ENCODE measurements at places on chromosomes 3 and 15.

GRCh38 chr15:74433592-74434262 is at the start of gene SEMA7A:
SEMA7A (minus strand) TSS chr15:74433958; CDS start chr15:74433918, 40 bp downstream.
- peak; percentile 65 for DNase-seq

DNA sequence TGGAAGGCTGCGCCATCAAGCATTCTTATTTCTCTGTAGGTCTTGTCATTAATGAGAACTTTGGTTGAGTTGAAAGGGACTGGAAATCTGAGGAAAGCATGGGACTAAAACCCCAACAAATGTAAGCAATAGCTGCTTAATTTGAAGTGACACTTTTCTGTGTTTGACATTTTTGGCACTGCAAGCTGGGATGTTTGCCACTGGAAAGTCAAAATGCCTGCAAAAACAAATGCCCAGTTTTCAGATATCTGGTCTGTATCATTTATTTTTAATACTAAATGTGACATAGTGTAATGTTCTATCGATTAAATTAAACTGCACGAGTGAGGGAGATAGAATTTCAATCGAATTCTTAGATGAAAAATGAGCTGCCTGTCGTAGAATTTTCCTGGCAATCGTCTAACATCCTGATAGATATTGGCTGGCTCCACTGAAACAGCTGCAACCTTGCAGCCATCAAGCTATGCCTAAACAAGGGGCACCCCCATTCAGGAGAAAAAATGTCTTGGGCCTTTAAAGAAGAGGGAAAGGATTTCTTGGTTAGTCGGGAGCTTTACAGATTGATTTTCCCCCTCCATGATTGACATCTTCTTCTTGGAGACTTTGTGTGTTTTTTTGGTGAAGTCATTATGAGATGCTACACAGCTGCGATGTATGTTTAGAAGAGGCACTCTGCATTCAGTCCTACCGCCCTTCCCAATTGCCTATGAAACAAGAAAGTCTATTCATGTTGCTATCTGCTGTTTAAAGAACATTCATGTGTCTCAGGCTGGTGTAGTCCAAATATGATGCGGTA is 316.7 kb upstream of the TBL1XR1 start:
- no peak for DNase-seq

- DNase-seq: no peak
Observed at GRCh38 chr15:78930577-78931388, 14.1 kb downstream of the CTSH start.

DNA sequence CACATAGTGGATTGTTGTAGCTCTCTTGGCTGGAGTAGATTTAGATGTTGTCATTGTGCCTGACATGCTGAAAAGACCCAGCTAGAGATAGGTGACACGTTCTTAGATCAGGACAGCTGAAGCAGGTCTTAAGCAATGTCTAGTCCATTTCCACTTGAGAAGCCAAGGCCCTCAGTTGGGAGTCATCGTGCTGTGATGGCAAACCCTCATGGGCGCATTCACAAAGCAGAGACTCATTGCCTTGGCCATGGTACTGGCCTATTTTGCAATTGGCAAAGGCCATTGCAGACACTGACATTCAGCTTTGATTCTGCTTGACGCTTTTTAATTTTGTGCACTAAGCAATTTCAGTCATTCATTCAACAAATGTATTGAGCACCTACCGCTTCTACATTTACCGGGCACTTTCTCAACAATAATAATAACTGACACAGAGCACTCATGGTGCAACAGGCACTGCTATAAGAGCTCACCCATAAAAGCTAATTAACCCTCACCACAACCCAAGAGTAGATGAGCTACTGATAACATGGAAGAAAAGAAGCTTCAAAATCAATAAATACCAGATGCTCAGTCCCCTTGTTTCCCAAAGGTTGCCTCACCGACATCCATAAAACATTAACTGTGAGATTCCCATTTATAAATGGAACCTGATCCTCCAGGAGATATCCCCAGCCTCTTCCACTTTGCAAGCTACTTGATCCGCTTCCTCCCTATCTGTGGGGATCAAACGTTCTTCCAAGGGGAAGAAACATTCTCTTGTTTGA is 200.1 kb downstream of the TLE3 start:
- no peak for DNase-seq

GRCh38 chr3:155870945-155871745 is 695 bp downstream of the GMPS start:
- DNase-seq: peak; percentile 25

GRCh38 chr3:130621824-130622223 is 104.8 kb downstream of the COL6A6 start:
- DNase-seq: no peak

GRCh38 chr3:171615281-171615680 is 155.1 kb upstream of the TNIK start:
- DNase-seq: no peak

GRCh38 chr15:97077975-97078374 is 747.5 kb downstream of the NR2F2 start:
- no peak for DNase-seq

DNA sequence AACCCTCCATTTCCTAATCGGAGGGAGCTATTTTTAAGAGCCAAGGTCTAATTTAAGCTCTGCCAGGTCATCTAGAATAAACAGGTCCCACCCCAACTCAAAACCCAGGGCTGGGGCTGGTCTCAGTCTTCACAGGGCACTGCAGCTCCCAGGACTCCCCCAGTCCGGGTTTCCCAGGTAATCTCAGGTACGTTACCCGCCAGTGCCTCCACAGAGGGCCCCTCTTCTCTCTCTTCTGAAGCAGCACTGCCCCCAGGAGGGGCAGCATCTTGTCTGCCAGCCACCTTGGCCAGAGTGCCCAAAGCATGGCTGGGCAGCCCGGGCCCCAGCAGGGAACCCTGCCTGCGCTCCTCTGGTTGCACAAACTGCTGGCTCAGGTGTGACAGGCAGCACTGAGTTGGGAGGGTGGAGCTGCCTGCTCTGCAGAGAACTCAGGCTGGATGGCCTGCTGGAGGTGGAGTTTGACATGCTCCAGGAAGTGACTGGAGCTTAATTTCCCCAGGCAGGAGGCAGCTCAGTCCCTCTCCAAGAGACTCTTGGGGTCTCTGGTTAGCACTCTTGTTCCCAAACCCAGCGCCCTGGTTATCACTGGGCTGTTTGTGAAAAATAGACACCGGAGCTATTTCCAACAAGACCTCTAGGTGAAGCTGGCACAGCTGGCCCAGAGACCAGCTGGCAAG is at the start of gene PLA2G4F:
Gene PLA2G4F, minus strand, starts transcription at position 394 of the 680 bp plus-strand sequence. Its CDS starts 87 bp downstream, at position 307.
- no peak for DNase-seq

DNA sequence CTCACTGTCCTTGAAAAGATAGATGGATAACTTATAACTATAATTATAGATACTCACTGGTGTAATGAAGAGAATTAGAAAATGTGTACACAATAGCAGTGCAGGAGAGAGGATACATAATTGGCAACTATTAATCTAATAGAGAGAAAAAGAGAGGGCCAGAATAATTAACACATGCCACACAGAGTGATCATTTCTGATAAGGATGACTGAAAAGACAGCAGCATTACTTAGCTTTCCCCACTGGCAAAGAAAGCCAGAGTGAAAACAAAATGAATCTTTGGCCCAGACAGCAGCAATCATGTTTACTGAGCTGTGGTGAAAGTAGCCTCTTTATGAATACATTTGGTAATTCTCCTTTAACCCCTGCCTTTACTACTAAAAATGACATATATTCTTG is 493.3 kb upstream of the ROBO1 start:
- no peak for DNase-seq

- DNase-seq: no peak
Observed at GRCh38 chr3:38151667-38152265, 13.3 kb downstream of the MYD88 start.

DNA sequence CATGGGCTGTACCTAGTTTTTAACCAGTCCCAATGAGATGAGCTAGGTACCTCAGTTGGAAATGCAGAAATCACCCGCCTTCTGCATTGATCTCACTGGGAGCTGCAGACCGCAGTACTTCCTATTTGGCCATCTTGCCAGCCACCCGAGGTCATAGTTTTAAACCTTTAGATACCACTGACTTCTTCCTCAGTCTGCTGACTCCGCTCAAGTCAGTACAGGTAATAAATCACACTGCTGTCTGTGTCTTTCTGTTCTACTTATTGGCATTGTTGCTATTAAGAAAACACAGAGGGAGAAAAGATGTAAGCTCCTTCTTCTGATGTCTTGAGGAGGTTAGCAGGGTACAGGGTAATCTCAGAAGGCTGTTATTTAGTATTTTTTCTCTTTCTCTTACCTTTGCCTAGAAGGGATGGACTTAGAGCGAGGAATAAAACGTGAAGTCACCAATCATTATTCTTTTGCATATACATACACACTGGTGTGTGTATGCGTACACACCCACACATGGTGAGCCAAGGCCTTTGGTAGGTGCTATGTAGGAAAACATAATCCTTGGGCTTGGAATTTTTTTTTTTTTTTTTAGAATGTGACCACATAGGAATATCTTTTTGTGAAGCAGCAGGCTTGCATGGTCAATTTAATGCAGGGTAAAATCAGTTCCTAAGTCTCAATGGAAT is 197.2 kb downstream of the EDEM1 start:
- DNase-seq: no peak

GRCh38 chr15:40412095-40412759 is 6.6 kb downstream of the IVD start:
- DNase-seq: no peak

GRCh38 chr15:98231696-98232440 is 271.4 kb downstream of the ARRDC4 start:
- no peak for DNase-seq

DNA sequence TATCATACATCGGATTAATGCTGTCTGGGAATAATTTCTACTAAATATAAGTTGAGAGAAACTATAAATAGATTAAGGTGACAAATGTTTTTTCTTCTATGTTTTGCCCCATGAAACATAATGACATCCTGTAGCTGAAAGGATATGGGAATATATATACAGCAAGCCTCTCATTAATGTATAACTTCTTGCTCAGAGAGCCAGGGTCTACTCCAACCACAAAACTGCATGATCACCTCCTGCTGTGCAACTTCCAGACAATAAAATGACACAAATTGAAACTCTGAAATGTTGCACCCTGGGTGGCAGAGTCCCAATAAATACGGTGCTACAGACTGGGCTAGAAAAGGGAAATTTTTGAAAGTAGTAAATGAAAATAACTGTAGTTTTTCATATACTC is 571.9 kb upstream of the CBLB start:
- no peak for DNase-seq

DNA sequence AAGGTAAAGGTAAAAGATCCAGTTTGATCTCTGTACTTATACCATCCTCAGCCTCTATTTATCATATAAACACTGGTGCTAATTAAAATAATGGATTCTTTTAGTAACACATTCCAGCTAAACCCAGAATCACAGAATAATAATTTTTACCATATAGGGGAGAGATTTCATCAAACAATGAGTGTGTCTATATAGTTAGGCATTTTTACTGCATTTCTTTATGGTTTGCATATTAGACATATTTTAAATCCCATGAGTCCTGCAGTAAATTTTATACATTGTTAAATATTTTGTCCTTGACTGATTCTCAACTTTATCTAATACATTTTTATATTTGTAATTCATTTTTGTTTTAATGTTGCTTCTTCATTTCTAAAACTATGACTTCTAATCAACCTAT is 323.7 kb upstream of the AGTR1 start:
- no peak for DNase-seq

DNA sequence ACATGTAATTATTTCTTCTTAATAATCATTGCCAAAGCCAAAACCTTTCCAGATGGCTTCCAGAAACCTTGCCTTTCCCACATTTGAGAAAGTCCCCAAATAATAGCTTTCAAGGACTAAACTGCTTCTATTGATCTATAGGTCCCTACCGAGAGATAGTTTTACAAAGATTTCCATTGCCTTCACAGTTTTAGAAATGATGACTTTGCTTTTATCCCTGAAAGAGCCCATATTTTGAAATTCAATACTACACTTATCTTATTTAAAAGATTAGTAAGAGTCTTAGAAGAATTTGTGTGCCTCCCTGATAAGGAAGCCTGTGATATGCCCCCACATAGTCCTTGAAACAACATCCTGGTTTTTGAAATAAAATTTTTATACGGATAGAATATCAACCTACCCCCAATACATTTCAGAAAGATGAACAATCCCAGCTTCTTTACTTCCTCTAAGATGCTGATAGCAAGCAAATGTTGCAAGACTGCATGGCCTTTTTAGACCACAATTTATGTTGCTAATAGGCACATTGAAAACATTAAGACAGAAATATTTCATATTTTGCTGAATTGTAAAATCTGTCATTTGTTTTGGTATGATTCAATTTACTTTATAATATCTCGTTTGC is 146.3 kb downstream of the TMCO5A start:
- no peak for DNase-seq

GRCh38 chr15:31483053-31483985 is 156.7 kb downstream of the KLF13 start:
- no peak for DNase-seq

- DNase-seq: no peak
Observed at GRCh38 chr3:187044206-187044605, 95.1 kb downstream of the RPL39L start.

- no peak for DNase-seq
Observed at GRCh38 chr3:186751480-186751879, 31.9 kb upstream of the EIF4A2 start.

- DNase-seq: no peak
Observed at GRCh38 chr3:151563305-151563704, 102.4 kb upstream of the IGSF10 start.

DNA sequence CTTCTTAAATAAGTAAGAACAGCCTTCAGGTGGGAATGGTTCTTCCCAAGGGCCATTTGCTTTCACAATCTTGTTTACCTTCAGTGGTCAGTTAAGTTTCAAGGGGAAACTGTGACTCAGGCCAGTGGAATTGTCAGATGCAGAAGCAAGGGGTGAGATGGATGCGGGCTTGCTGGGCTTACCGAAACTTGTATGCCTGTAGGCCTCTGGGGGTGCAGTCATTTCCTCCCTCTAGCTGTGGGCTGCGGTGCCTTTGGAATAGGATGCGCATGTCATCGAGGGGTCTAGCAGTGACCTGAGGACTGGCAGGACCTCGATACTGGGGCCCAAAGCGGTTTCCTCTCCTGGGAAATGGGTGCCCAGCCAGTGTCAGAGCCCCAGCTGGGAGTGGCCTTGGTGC is 121.6 kb downstream of the EEFSEC start:
- DNase-seq: no peak

- DNase-seq: no peak
Observed at GRCh38 chr15:31471731-31472430, 145.2 kb downstream of the KLF13 start.

GRCh38 chr3:135650309-135650708 is 315.2 kb upstream of the PPP2R3A start:
- DNase-seq: no peak

DNA sequence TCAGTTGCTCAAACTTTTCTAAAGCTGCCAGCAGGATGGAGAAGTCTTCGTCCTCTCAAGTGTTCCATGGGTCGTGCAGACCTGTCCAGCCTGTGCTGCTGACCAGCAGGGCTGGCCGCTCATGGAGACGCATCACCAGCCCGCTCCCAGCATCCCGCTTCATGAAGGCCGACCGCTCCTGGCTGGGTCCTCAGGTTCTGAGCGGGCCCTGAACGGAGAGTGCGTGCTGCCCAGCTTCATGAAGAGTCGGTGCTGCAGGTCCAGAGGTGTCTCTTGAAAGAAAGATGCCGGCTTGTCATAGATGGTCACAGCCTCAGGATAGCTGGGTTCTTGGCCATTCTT is 75.8 kb upstream of the KCNAB1 start:
- DNase-seq: no peak
